ENCODE measurements at places on chromosomes 3 and 15.

GRCh38 chr15:94027581-94027980, 203.8 kb upstream of the MCTP2 start:
- no peak for DNase-seq

DNA sequence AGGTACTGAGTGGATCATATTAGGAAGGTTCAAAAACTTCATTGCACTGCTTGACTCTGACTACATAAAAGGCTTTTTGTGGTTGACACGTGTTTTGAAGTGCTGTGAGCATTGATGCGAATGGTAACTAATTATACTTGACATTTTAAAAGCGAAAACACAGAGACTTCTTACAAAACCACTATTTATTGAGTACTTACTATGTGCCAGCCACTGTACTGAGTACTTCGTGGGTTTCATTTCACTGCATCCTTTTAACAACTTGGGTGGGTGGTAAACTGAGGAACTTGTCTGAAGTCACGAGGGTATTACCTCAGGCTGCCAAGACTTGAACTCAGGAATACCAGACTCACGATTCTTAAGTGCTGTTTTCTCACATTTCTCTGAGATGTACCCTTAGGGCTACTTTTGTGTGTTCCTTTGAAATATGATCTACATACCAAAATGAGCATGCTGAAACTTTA, 45.3 kb upstream of the PPP4R2 start:
- no peak for DNase-seq

GRCh38 chr3:117404730-117405129, 695.2 kb downstream of the TUSC7 start:
- DNase-seq = no peak

- DNase-seq = no peak
These were observed 12.8 kb downstream of the VILL start for GRCh38 chr3:38003371-38003816.

- no peak for DNase-seq
These were observed 38.1 kb downstream of the TLE3 start for GRCh38 chr15:70059476-70060213.

- no peak for DNase-seq
These were observed 39.1 kb downstream of the GOLM2 start for GRCh38 chr15:44327578-44327977.

GRCh38 chr3:161423911-161424522, 52.7 kb upstream of the SPTSSB start:
- peak; percentile 65 for DNase-seq

- no peak for DNase-seq
These were observed 11.5 kb downstream of the MYLK start for GRCh38 chr3:123872621-123873020.

GRCh38 chr3:104673981-104674380, 692.7 kb upstream of the ALCAM start:
- DNase-seq = no peak

DNA sequence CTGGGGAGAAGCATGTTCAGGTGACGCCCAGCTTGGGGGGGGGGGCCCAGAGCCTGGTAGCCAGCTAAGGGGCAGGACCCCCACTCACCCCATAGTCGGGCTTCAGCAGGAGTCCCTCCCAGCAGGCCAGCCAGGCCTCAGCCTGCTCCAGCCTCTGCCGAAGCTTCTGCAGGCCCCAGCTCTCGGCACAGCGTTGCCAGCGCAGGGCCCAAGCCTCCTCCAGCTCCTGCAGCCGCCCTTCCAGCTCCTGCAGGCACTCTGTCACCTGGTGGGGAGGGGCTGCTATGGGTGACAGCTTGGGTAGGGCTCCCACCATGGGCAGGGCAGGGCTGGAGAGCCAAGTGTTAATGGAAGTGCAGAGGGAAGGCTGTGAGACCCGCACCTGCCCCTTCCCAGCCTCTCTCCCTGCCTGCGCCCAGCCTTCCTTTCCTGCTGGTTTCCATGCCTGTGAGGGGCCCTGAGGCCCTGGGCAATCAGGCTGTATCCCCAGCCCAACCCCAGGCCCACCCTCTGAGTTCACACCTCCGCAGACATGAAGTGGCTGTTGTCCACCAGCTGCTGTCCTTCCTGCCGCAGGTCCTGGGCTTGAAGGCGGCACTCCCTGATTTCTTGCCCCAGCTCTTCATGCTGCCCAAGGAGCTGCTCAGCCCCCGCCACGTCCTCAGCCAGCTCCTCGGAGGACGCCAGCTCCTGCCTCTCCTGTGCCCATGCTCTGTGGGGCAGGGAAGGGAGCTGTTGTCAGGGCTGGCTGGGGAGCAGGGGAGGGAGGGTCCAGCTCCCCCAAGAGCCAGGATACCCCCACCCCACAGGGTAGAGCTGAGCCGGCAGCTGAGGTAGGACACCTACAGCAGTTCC, 14.3 kb downstream of the PLA2G4B start:
- no peak for DNase-seq

DNA sequence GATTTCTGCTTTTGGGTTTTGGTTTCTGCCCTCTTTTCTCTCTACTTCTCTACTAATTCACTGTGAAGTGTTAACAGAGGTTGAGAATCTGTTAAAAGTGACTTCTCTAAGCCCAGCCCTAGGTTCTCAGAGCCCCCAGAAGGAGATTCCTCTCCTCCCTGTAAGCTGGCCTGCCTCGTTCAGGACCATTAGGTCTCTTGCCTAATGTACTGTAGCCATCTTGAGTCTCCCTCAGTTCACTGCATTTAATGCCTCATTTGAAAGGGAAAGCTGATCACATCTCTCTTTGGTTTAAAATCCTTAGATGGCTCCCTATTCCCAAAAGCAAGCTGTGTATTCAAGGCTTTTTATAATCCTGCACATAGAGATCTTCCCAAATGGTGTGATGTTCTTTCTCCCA, 16.3 kb downstream of the RTP1 start:
- DNase-seq = no peak

DNA sequence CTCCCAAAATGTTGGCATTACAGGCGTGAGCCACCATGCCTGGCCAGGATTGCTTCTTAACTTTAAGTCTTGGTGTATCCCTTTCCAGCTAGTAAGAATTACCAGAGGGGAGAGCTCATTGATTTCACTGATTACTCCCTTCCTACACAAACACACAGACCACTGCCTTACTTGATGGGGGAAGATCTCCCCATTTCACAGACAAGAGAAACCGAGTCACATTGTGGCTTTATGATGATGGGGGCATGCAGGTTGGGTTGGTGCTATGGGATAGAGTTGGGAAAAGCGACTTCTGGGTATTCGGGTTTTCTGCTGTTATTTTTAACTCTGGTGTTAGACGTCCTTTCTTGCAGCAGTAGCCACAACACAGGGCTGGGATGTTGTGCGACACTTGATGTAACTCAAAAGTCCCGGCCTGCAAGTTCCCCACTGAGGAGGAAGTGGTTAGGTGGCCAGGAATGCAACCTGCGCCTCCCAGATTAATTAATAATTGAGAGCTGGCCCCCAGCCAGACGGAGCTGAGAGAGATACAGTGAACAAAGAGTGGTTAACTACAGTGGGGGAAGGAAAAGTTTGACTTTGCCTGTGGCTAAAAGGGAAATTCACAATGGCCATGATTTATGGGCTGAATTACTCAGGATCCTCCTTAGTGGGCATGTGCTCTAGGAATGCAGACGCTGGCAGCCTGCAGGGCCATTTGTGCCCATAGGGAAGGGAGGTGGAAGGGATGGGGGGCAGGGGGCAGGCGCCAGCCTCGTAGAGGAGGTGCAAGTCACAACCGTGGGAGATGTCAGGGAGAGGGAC, 63.6 kb downstream of the SMAD6 start:
- no peak for DNase-seq

DNA sequence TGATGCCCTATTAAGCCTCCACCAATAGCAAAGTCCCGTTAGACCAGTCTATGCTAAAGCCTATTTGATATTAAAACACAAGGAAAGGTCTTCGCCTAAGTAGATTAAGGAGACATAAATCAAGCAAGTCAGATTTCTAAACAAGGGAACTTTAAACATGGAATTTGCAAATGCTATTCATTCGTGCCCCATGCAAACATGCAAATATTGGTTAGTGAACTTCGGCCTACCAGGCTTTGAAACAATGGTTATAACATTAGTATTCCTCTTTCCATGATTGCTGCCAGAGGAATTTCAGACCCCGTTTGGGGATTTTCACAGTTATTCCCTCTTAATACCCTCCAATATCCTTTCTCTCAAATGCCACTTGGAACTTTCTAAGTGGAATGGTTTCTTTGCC, 36.9 kb upstream of the ZNF280D start:
- no peak for DNase-seq

DNA sequence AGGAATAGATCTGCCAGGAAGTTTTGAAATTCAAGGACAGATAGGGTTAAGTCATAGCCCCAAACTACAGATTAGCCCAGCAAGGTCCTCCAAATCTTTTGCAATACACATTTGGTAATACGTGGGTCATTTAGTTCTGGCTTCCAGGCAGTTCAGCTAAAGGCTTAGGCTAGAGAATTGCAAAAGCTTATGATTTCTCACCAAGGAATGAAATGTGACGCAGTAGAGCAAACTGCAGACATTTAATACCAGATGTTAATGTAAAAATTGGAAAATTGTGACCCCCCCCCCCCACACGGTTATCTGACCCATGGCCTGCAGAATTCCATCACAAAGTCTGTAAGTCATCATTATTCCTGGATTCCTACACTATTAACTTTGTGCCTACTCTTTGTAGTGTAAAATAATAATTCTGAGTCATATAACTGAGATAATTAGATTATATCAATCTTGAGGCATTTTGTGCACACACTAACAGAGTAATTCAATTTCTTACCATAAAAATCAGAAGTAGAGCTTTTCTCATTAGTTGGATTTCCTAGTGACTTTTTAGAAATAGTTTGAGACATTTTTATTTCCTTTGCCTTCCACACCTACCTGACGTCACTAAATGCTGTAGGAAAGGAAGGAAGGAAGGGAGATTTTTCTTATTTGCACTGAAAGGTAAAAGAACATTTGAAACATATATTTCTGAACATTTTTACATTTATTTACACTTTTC, 235.2 kb downstream of the DTWD1 start:
- peak; percentile 95 for DNase-seq

DNA sequence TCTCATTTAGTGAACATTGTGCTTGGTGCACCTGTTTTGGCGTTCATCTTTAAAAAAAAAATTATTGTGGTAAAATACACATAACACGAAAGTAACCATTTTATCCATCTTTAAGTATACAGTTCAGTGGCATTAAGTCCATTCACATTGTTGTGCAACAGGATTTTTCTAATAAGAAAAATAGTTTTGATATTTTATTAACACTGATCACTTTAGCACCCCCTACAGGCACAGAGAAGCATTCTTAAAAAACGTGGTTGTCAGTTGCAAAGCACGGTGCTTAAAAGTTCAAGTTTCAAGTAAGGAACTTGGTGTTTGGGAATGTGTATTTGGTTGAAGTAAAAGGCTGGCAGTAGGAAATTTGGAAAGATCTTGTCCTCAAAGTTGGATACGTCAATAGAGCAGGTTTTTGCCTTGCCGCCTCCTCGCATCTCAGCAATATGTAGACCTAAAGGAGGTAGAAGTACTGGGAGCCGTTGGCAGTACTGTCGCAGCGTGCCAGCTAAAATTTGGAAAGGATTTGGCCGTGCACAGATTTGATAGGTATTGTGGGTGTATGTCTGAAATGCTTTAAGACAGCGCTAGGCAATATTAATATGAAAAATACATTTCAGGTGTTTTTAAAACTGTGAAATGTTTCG, 110.4 kb downstream of the LRRC28 start:
- DNase-seq = peak; percentile 10

DNA sequence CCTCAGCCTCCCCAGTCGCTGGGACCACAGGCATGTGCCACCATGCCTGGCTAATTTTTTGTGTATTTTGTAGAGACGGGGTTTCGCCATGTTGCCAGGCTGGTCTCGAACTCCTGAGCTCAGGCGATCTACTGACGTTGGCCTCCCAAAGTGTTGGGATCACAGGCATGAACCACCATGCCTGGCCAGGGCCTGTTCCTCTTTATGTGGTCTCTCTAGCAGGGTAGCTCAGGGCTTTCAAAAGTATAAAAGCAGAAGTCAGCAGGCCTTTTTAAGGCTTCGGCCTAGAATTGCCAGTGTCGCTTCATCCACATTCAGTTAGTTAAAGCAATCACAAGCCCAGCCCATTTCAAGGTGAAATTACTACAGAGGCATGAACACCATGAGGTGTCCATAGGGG, 7.6 kb downstream of the VHL start:
- DNase-seq = no peak

GRCh38 chr3:138862924-138863775, 28.4 kb upstream of the PIK3CB start:
- DNase-seq = peak; percentile 79

Data from foreskin fibroblast (primary cell).